Epithelial cell of alveolus of lung (primary cell): ENCODE measurements at places on chromosomes 3 and 15. TPM values are rescaled to one million over a fixed set of nuclear protein-coding genes. Genes with fewer than 3 reads are reported as not detected.

CAPN3 gene
- 0.26 and 2.2 TPM in 2 replicates for total RNA-seq

ZPLD1 gene
- 0.26 TPM in 1 of 2 replicates, not detected in the other for total RNA-seq

SEMA3F gene
- total RNA-seq, result 12.4 and 40.2 TPM in 2 replicates

ARL14 gene
- 0.13 TPM in 1 of 2 replicates, not detected in the other for total RNA-seq

ACSBG1 gene
- total RNA-seq, result not detected in 2 replicates

GOLGA8N gene
- 0.26 and 4.6 TPM in 2 replicates for total RNA-seq

MRPL47 gene
- total RNA-seq, result 30.2 and 38.8 TPM in 2 replicates

EFHB gene
- 1.4 TPM in 1 of 2 replicates, not detected in the other for total RNA-seq

FEZF2 gene
- not detected in 2 replicates for total RNA-seq

IGSF10 gene
- total RNA-seq, result 1.6 and 3.7 TPM in 2 replicates

SLC24A5 gene
- not detected in 2 replicates for total RNA-seq

KNG1 gene
- total RNA-seq, result not detected in 2 replicates

SHC4 gene
- 1.5 and 1.6 TPM in 2 replicates for total RNA-seq

MRPS22 gene
- total RNA-seq, result 52.1 and 58.7 TPM in 2 replicates

RAB6B gene
- 0.40 and 0.65 TPM in 2 replicates for total RNA-seq

SLC12A1 gene
- total RNA-seq, result 0.13 TPM in 1 of 2 replicates, not detected in the other

PPP2R3A gene
- 8.4 and 8.5 TPM in 2 replicates for total RNA-seq

MYLK gene
- total RNA-seq, result 60.5 and 110 TPM in 2 replicates

SFMBT1 gene
- 1.0 and 3.2 TPM in 2 replicates for total RNA-seq

ITIH3 gene
- 0.13 TPM in 1 of 2 replicates, not detected in the other for total RNA-seq

GXYLT2 gene
- total RNA-seq, result 29.0 and 33.0 TPM in 2 replicates

TMIE gene
- total RNA-seq, result 7.3 TPM in 1 of 2 replicates, not detected in the other

ISLR2 gene
- total RNA-seq, result 4.4 TPM in 1 of 2 replicates, not detected in the other

SCN11A gene
- under 0.01 TPM in 2 replicates for total RNA-seq

UPK1B gene
- 0.91 TPM in 1 of 2 replicates, not detected in the other for total RNA-seq

RAB43 gene
- total RNA-seq, result 17.6 and 24.9 TPM in 2 replicates

GRIP2 gene
- under 0.01 TPM in 1 of 2 replicates, not detected in the other for total RNA-seq

CHL1 gene
- total RNA-seq, result 0.39 and 19.6 TPM in 2 replicates

TRIP4 gene
- 9.8 and 14.0 TPM in 2 replicates for total RNA-seq

PGBD4 gene
- total RNA-seq, result 0.65 and 1.4 TPM in 2 replicates

PLA1A gene
- not detected in 2 replicates for total RNA-seq
